Activated naive CD4-positive, alpha-beta T cell treated with anti-CD3 and anti-CD28 coated beads, Interleukin-2, amount 10 ng/mL, durations not matched to agents 7 days and 5 days (primary cell): ENCODE measurements at places on chromosomes 4 and X.

GRCh38 chr4:106522839-106523238, 154.3 kb upstream of the GIMD1 start:
- no peak overlapping the region for H3K4me3 ChIP-seq
- H3K36me3 ChIP-seq = no peaks in the 10 kb centered on the region
- no peaks in the 10 kb centered on the region for H3K4me1 ChIP-seq

- no peaks in the 10 kb centered on the region for H3K27me3 ChIP-seq
- no peaks in the 10 kb centered on the region for H3K36me3 ChIP-seq
- H3K4me3 ChIP-seq = no peak overlapping the region
- no peak overlapping the region for H3K27ac ChIP-seq
Observed at GRCh38 chrX:16311671-16312070, 144.4 kb downstream of the MAGEB17 start.

- no peak for DNase-seq
- no peak overlapping the region for H3K4me3 ChIP-seq
- H3K27ac ChIP-seq = no peak overlapping the region
- no peaks in the 10 kb centered on the region for H3K4me1 ChIP-seq
- no peaks in the 10 kb centered on the region for H3K36me3 ChIP-seq
Observed at GRCh38 chrX:29531336-29531735, 684.0 kb upstream of the MAGEB2 start.

DNA sequence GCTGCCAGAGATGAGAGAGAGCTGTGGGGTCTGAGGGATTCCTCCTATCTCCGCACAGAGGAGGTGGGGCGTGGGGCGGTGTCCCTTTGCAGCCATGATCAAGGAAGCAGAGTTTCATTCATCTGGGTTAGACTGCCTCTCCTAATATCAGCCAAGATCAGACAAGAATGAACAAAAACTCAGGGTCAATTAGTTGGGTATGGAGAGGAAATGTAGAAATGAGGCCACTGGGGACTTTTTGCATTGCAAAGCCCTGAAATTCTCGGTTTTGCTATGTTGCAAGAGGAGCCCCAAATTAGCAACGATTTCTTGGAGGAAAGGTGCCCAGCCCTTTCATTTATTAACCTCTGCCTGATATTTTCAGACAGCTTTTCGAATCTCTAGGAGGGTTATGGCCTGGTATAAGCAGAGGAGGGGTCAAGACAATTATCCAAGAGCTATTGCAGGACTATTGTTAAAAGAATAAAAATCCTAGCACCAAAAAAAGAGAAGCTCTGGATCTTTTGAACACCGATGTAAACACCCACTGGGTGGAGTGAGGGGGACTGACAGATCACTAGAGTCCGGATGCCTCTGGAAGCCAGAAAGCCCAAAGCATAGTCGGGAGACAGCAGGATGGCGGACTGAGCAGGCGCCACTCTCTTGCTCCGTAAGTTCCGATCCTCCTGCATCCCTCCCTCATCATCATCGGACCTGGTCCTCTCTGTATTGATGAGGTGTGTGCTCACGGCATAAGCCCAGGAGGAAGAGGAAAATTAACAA, 34.4 kb upstream of the ACSL1 start:
- no peaks in the 10 kb centered on the region for H3K36me3 ChIP-seq
- peaks cover 24% of the 10 kb centered on the region for H3K27me3 ChIP-seq
- no peak for DNase-seq
- no peak overlapping the region for H3K27ac ChIP-seq

DNA sequence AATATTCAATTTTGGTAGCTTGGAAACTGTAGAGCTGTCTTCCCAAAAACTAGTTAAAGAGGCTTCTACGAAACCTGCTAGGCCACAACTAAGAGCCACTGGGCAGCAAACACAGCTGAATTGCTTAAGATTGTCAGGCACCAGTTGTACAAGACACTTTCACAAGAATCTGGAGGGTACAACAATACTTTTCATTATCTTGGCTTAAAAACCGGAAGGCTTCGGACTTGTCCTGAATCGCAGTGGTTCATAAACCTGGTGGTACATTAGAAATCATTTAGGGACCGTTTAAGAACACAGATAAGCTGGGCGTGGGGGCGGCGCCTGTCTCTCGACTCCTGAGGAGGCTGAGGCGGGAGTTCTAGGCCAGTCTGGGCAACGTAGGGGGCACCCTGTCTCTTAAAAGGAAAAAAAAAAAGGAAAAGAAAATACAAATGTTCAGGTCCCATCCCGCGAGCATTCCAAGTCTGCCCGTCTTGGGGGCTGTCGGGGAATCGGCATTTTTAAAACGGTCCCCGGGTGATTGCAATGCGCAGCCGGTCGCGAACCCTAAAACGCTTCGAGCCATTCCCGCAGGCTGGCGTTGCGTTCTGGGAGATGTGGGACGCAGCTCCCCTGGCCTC, 763 bp downstream of the PYURF start:
- peaks cover 45% of the 10 kb centered on the region for H3K4me1 ChIP-seq
- peak overlapping the region; percentile 95 for H3K4me3 ChIP-seq
- no peaks in the 10 kb centered on the region for H3K27me3 ChIP-seq
- H3K27ac ChIP-seq = peak overlapping the region; percentile 81
- peak; percentile 44 for DNase-seq
